ENCODE measurements at places on chromosomes 11 and 22.

DNA sequence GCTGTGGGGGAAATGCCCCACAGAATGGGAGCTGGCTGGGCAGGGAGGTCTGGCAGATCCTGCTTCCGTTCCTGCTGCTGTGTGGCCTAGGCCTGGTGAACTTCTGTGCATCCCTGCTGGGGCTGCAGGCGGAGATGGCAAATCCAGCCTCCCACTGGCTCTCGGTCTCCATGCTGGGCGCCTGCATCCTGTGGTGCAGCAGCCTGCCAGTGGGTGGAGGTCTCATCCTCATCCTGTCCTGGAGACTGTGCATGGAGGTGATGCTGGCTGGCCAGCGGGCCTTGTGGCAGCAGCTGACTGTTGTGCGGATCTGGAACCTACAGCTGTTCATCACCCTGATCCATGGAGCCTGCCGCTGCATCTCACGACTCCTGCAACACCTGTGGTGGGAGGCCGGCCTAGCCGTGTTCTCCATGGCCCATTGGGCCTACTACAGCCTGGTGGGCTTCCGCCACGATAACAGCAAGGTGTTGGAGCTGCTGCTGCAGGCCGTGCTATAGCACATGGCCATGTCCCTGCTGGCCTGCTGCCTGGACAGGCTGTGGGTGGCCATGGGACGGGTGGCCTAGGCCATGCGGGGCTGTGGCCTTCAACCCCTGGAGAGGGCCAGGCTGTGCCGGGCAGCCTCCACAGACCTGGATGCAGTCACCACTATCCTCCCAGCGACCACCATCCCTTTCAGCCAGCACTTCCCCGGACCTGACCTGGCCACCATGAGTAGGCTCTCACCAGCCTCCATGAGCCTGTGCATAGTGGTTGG, 8.8 kb upstream of the RPL3 start:
- no peak overlapping the region for H3K4me3 ChIP-seq
- no peak overlapping the region for H3K27ac ChIP-seq
- no peaks in the 10 kb centered on the region for H3K36me3 ChIP-seq
- no peaks in the 10 kb centered on the region for H3K27me3 ChIP-seq
- peaks cover 5% of the 10 kb centered on the region for H3K4me1 ChIP-seq

GRCh38 chr11:2268729-2269600, 1.4 kb downstream of the ASCL2 start:
- H3K27ac ChIP-seq = no peak overlapping the region
- H3K36me3 ChIP-seq = no peaks in the 10 kb centered on the region
- peak overlapping the region; percentile 49 for H3K4me3 ChIP-seq
- peaks cover 36% of the 10 kb centered on the region for H3K4me1 ChIP-seq
- peaks cover 30% of the 10 kb centered on the region for H3K27me3 ChIP-seq

DNA sequence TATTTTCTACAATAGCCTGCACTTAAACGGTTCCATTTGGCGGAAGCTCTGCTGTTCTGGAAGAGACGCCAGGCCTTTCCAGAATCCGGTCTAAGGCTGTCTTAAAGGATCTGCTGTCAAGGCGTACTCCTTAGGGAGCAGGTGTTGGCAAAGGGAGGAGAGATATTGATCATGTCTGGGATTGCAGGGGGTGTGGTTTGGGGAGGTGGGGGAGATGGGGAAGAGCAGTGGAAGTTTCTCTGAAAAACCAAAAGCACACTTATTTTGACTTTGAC, 22.5 kb upstream of the WNT11 start:
- H3K27me3 ChIP-seq = no peaks in the 10 kb centered on the region
- H3K4me1 ChIP-seq = peaks cover 58% of the 10 kb centered on the region
- no peaks in the 10 kb centered on the region for H3K36me3 ChIP-seq
- H3K27ac ChIP-seq = no peak overlapping the region

- peak overlapping the region; percentile 88 for H3K4me3 ChIP-seq
- peak overlapping the region; percentile 84 for H3K27ac ChIP-seq
- H3K36me3 ChIP-seq = no peaks in the 10 kb centered on the region
Observed at GRCh38 chr11:124745835-124746620, 6.0 kb downstream of the VSIG2 start.

DNA sequence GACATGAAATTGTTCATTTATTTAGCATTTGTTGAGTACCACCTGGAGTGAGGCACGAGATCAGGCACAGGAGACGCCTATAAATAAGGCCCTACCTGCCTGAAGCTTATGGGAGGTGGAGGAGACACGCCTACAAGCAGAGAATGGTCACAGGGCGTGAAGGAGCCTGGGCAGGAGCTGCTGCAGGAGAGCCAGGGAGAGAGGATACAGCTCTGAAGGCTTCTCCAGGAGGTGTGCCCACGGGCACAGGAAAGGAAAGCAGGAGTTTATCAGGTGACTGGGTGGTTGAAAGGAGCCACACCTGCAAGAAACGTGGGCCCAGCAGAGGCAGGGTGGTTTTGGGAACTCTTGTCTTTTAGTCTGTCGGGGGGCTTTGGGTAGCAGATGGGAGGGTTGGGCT, 70.3 kb downstream of the BMAL1 start:
- peak overlapping the region; percentile 51 for H3K27ac ChIP-seq
- H3K4me3 ChIP-seq = no peak overlapping the region
- H3K36me3 ChIP-seq = peaks cover 16% of the 10 kb centered on the region
- DNase-seq = no peak
- H3K27me3 ChIP-seq = no peaks in the 10 kb centered on the region

DNA sequence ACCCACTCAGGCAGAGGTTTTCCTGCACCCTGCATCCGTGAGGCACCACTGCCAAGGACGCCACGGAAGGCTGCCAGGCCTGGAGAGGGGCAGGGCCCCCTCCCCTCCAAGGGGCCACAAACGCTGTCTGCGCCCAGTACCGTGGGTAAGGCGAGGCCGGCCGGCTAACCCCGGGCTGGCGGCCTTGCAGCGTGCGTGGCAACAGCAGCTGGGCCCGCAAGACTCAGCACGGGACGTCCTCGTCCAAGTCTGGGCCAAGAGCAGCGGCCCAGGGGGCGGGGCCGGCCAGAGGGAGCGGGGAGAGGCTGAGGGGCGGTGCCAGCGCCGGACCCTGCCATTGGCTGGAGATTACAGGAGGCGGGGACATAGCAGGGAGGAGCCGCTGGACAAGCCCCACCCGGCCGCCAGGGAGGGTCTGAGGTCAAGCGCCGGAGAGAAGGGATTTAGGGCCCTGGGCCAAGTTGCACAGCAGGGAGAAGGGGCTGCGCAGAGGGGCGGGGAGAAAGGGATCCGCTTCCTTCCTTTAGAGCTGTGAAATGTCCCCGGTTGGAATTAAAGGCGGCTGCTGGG, 16.0 kb downstream of the SLC43A1 start:
- H3K27ac ChIP-seq = no peak overlapping the region
- no peaks in the 10 kb centered on the region for H3K4me1 ChIP-seq
- H3K27me3 ChIP-seq = no peaks in the 10 kb centered on the region
- H3K36me3 ChIP-seq = peaks cover 23% of the 10 kb centered on the region

- peaks cover 15% of the 10 kb centered on the region for H3K36me3 ChIP-seq
- peak overlapping the region; percentile 79 for H3K4me3 ChIP-seq
- peak overlapping the region; percentile 82 for H3K27ac ChIP-seq
- peaks cover 27% of the 10 kb centered on the region for H3K4me1 ChIP-seq
Observed at GRCh38 chr11:65541093-65541982, 16.5 kb downstream of the SCYL1 start.

GRCh38 chr11:120774591-120775386, 249.1 kb upstream of the TBCEL start:
- H3K36me3 ChIP-seq = no peaks in the 10 kb centered on the region
- no peaks in the 10 kb centered on the region for H3K4me1 ChIP-seq
- H3K27ac ChIP-seq = no peak overlapping the region
- DNase-seq = no peak
- no peak overlapping the region for H3K4me3 ChIP-seq
- H3K27me3 ChIP-seq = peaks cover 7% of the 10 kb centered on the region

GRCh38 chr22:45997077-45997776, 20.3 kb upstream of the WNT7B start:
- H3K27ac ChIP-seq = peak overlapping the region; percentile 63
- no peak overlapping the region for H3K4me3 ChIP-seq
- peak; percentile 54 for DNase-seq
- peaks cover 21% of the 10 kb centered on the region for H3K4me1 ChIP-seq
- peaks cover 6% of the 10 kb centered on the region for H3K27me3 ChIP-seq

DNA sequence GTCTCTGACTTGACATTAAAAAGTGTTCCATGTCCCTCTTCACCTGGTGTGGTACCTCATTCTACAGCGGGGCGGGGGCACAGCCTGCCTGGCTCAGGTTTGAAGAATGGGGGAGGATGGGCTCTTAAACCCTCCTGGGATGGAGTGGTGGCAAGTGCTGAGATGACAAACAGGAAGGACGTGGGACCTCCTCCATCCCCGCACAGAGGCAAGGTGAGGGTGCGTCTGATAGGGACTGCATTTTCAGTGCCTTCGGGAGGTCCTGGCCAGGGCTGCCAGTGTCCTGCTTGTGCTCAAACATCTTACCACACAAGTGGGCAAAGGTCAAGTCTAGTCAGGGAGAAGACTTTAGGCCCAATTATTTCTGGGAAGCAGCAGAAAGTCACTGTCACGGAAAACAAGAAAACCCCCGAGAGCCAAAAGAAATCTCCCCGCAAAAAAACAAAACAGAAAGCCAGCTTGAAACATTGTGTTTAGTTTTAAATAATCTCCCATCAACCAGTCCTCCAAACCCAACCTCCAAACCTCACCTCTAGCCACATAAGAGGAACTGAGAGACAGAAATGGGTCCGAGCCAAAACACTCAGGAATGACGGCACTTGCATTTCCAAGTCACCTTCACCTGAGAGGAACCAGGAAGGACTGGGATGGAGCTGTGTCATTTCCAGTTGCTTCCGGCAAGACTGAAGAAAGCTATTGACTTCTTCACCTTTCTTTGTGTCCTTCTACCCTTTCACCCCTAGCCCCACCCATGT, 966.5 kb downstream of the NTM start:
- H3K4me1 ChIP-seq = no peaks in the 10 kb centered on the region
- H3K36me3 ChIP-seq = no peaks in the 10 kb centered on the region
- no peak for DNase-seq
- no peak overlapping the region for H3K27ac ChIP-seq
- H3K4me3 ChIP-seq = no peak overlapping the region

DNA sequence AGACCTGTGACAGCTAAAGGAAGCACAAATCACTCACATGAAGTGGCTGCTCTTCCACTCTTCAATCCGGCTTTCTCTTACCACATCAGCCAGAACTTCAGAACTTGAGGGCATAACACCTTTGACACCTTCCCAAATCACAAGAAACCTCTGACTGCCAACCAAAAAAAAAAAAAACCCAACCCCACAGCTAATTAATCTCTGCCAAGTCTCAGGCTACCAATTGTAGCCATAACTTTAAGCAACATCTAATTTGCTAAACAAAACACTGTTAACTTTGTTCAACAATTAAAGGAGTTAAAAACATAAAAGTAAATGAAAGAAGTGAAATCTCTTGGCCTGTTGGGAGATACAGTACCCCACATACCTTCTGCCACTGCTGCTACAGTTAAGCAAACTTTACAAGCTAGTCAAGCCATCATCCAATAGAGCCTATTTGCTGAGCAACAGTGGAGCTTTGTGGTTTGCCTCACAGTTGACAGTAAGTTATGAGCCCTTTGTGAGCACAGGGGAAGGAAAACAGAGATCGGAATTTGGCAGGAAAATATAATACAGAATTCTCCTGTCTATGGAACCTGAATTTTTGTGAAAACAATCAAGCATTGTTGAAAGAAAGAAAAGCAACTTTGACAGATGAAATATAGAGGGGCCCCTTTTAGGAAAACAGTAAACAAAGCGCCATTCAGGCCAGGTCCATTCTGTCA, at the start of gene SOX6:
Gene SOX6, minus strand, starts transcription at position 490 of the 704 bp plus-strand sequence. CDS start 15,298 bp downstream, outside the sequence.
- no peak for DNase-seq
- no peaks in the 10 kb centered on the region for H3K4me1 ChIP-seq
- no peak within 1 kb of the TSS for H3K4me3 ChIP-seq
- no peaks in the 10 kb centered on the region for H3K27me3 ChIP-seq

DNA sequence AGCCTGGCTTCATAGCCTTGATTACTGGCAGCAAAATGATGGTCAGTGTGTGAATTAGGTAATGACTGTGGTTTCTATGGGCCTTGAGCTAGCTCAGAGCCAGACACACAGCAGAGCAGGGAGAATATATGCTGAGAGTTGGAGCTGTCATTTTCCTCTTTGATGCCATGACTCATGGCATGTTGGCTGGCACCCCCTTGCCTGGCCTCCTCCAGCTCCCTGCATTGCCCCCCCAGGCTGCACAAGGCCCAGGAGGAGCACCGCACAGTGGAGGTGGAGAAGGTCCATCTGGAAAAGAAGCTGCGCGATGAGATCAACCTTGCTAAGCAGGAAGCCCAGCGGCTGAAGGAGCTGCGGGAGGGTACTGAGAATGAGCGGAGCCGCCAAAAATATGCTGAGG, 20.3 kb upstream of the RRM1 start:
- H3K4me3 ChIP-seq = no peak overlapping the region
- H3K27me3 ChIP-seq = no peaks in the 10 kb centered on the region
- DNase-seq = no peak
- peaks cover 52% of the 10 kb centered on the region for H3K36me3 ChIP-seq

DNA sequence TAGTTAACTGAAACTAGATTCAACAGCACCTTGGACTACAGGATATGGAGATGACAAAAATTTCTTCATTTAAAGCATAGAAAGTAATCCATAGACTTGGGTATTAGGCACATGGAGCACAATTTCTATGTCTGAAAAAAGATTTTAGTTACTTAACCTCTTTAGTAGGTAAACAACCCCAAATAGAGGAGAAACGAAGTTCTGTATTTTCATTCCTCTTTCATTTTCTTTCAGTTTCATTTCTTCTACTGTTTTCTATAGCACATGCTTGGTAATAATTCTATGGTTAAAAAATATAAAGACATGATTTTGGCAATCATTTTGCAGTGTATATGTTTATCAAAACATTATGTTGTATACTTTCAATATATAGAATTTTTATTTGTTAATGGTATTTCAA, 99.5 kb downstream of the CASP12 start:
- H3K27ac ChIP-seq = peak overlapping the region; percentile 88
- peak overlapping the region; percentile 63 for H3K4me3 ChIP-seq
- peaks cover 35% of the 10 kb centered on the region for H3K4me1 ChIP-seq

DNA sequence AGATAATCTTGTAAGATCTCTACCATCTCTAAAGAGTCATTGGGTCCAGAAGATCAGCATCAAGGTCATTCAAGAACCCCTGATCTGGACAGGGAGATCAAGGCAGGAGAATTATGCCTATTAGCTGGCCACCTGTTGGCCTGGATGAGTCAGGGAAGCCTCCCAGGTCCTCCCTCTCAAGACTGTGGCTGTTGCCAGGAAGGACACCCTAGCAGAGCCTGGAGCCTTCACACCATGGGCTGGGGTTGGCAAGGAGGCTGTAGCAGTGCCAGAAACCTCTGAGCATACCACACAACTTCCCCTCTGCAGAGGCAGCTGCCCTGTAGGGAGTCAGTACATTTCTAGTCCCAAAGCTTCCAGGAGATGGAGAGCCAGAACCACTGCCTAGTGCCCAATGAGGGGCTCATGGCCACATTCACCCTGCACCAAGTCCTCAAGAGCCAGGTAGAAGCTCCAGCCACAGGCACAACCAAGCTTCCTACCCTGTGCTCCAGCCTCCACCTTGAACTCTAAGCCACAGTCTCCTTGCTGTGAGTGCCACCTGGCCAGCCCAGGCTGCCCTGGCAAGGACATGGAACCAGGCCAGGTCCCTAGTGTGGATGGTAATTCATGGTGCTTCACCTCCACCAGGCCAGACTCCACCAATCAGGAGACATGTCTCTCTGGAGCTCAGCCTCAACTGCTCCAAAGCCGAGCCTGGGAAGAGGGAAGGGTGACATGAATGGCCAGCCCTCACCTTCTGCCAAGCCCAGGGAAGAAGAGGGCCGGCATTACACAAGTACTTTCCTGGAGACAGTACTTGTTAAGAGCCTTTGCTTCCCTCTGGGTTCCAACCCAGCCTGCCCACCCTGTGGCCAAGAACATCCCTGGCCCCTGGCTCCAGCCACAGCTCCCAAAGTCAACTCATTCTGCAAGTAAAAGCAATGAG, 124.3 kb downstream of the BUD13 start:
- H3K4me3 ChIP-seq = no peak overlapping the region
- H3K27ac ChIP-seq = no peak overlapping the region
- H3K36me3 ChIP-seq = no peaks in the 10 kb centered on the region
- H3K27me3 ChIP-seq = no peaks in the 10 kb centered on the region
- no peak for DNase-seq

Data from activated CD8-positive, alpha-beta T cell treated with anti-CD3 and anti-CD28 coated beads, Interleukin-2, amount 10 ng/mL, durations not matched to agents 7 days and 5 days (primary cell).